Skin of body (tissue), 3 donors: ENCODE measurements at places on chromosomes 2 and 18.

DNA sequence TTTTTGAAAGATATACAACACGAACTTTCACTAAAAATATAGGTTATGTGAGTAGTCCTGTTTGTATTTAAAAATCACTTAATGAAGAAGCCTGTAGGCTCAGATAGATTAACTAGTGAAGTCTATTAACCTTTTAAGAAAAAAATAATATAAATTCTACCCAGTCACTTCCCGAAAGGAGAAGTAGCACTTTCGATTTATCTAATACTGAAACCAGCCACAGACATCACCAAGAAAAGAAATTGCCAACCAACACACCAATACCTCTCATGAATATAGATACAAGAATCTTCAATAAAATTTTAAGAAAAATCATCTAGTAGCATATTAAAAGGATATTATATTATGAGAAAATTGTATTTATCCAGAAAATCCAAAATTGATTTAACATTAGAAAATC, 160.5 kb downstream of the GALNT13 start:
- no peak for DNase-seq

DNA sequence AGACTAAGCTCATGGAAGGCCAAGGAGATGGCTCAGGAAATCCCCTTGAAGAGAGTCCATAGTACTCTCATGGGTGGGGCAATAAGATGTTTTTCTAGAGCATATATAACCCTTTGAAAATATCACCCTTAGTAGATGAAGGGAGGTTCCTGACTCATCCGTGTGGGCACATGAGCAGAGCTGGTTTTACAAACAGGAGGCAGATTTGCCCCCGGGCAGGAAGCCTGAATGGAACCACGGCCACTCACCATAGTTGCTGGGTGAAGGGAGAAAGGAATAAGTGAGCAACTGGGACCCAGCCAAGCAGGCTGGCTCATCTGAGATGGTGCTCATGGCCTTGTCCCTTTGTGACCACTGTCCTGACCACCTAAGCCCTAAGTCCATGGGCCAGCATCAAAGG, 29.0 kb upstream of the MAPRE3 start:
- DNase-seq, result no peak

DNA sequence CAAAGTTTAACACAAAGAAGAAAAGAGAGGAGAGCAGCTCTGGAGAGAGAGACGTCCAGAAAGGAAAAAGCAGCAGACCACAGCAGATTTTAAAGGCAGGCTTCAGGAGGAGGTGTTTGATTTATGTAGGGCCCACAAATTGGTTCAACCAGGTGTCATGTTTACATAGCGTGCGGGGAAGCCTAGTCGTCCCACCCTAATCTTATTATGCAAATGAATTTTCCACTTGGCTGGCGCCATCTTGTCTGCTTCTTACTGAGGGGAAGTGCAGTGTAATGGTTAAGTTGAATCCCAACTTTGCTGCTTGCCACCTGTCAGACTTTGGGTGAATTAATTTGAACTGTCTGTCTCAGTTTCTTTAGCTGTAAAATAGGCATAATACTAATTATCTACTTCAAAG, 282.4 kb upstream of the CYRIA start:
- DNase-seq, result no peak

- no peak for DNase-seq
These were observed 193.8 kb downstream of the SEPTIN10 start for GRCh38 chr2:109419960-109420370.

- DNase-seq, result no peak
These were observed 202.5 kb downstream of the CCDC102B start for GRCh38 chr18:69000366-69000765.

DNA sequence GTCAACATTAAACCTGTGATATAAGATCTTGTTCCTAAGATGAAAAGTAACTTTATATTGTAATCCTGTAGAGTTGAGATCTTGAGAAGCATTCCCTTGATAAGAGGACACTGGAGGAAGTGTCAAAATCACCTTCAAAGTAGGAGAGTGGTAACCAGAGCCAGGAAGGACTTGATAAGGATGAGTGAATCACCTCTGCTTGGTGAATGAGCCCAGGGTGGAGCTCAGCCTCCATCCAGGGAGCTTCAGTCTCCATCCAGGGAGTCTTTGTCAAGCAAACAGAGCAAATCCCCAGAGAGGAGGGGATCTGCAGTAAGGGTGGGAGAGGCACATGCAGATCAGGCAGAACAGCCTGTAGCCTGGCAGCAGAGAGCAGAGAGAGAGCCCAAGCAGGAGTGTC, 167.1 kb upstream of the SIX2 start:
- no peak for DNase-seq

DNA sequence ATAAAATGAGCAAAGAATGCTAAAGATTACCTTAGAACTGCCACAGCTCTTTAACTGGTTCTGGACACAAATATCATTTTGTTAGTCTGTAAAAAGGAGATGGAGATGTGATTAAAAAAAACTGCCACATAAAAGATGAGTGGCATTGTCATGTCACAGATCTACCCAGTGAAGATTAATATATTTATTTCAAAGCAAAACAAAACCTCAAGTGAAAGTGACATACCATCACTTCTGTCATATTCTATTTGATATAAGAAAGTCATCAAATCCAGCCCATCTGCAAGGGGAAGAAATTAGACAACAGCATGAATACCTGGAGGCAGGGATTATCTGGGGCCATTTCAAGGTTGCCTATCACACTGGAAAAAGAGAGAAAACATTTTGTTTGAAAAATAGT, 417.6 kb upstream of the LRRTM4 start:
- no peak for DNase-seq

GRCh38 chr2:23692263-23692662, 234.7 kb downstream of the ATAD2B start:
- DNase-seq, result no peak

DNA sequence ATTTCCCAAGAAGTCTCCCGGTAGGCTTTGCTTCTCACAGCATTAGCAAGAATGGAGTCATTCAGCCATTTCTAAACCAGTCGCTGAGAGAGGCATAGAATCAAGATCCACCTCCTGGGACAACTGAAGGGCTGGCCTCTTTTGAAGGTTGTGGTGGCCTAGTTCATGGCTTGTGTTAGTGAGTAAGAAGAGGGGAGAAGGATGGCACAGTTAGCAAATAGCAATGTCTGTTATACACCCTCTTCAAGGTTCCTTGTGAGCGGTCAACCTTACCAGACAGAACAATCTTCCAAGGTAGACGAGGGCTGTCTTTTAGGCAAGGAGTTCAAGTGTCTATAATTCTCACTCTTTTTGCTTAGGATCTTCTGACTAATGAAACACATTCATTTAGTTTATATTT, 35.4 kb upstream of the DNAH7 start:
- no peak for DNase-seq

DNA sequence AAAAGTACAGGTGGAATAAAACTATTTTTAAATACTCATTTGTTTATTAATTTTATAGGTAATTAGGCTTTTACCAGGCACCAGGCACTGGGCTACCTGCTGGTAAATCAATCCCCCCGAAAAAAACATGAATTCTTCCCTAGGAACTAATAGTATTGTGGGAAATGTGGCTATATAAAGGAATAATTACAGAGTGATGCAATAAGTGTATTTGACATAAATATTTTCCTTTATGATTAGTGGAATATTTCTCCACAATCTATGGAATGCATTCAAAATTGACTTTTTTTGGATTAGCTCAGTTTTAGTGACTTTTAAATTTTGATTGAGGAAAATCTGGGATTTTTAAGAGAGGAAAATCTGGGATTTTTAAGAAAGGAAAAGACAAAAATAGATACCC, 109.7 kb upstream of the BZW1 start:
- DNase-seq, result no peak

DNA sequence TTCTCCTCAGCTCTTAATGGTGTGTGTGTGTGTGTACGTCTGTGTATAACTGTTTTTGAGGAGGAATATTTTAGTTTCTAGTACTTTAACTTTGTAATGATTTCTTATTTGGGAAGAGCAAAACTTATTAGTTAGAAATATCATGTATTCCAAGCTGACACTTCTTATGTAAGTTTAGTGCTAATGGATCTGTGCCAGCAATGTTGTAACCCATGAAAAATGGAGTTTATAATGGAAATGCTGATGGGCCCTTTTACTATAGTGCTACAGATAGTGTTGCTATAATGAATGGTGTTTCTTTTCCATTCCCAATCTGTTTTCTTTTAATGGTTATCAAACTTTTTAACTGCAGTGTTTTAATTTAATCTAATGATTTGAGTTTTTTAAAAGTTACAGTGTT, 49.8 kb upstream of the OTX1 start:
- DNase-seq, result peak; percentile 73

GRCh38 chr2:236973343-236973980, 112.2 kb upstream of the COPS8 start:
- peak; percentile 79 for DNase-seq

DNA sequence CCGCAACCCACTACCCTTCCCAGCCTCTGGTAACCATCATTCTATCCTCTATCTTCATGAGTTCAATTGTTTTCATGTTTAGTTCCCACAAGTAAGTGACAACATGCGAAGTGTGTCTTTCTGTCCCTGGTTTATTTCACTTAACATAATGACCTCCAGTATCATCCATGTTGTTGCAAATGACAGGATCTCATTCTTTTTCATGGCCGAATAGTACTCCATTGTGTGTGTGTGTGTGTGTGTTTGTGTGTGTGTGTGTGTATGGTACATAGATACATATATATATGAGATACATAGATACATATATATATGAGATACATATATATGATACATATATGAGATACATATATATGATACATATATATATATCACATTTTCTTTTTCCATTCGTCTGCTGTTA, 196.3 kb upstream of the STK17B start:
- DNase-seq, result no peak

- no peak for DNase-seq
These were observed 4.4 kb upstream of the ST8SIA5 start for GRCh38 chr18:46761059-46761769.

GRCh38 chr2:109545828-109546713, 67.7 kb downstream of the SEPTIN10 start:
- peak; percentile 75 for DNase-seq

GRCh38 chr2:45273412-45274249, 264.4 kb upstream of the SIX2 start:
- no peak for DNase-seq

DNA sequence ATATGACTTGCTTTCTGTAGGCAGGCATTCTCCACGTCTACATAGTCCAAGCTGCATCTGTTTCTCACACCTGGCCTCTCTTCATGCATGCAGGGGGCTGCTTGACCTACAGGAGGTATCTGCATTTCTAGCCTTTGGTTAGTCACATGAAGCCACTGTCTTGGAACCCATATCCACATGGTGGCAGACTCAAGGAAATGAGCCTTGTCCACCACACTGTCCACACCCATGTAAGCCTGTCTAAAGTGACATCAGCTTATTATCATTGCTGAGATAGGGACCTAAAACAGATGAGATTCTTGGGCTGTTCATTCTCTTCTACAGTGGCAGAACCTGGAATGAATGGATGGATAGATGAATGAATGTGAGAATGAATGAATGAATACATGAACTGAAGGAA, 160.4 kb downstream of the DOCK10 start:
- no peak for DNase-seq

GRCh38 chr2:128635361-128635900, 316.8 kb upstream of the HS6ST1 start:
- no peak for DNase-seq

DNA sequence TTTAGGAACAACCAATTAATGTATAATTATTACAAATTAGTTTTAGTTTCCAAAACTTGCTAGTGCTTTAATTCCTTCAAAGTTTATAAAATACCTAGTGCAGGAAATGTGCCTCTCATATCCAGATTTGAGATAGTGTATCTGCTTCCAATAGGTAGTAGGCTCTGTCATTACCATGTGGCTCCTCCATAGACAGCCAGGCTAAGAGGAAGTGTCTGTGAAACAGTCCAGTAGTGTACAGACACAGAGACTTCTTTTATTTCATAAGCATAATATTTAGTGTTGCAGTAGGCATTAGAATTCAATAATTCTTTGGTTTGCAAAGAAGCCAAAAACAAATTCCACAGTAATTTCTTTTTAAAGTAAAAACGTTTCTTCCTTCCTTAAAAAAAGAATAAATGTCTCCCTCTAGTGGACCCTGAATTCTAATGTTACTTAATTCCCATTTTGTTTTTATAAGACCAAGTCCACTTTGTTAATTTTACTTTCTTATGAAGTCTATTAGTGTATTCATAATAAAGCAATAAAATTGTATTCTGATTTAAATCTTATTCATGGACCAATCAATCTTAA, 101.2 kb downstream of the NEB start:
- DNase-seq, result no peak

DNA sequence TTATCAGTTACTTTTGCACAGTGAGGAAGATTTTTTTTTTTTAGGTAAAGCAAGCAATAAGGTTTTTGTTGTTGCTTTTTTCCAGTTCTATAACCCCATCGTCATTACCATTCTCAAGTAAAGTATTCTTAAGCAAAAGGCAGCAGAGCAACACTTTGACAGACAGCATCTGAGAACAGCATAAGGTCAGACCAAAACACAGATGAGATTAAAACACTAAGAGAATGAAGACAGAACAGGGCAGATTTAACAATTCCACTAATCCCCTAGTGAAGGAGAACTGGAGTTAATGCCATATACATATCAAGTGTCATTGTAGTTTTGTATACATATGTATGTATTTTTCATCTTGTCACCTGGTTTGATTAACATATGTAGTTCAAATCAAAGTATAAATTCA, 290.2 kb downstream of the METTL4 start:
- DNase-seq, result no peak

DNA sequence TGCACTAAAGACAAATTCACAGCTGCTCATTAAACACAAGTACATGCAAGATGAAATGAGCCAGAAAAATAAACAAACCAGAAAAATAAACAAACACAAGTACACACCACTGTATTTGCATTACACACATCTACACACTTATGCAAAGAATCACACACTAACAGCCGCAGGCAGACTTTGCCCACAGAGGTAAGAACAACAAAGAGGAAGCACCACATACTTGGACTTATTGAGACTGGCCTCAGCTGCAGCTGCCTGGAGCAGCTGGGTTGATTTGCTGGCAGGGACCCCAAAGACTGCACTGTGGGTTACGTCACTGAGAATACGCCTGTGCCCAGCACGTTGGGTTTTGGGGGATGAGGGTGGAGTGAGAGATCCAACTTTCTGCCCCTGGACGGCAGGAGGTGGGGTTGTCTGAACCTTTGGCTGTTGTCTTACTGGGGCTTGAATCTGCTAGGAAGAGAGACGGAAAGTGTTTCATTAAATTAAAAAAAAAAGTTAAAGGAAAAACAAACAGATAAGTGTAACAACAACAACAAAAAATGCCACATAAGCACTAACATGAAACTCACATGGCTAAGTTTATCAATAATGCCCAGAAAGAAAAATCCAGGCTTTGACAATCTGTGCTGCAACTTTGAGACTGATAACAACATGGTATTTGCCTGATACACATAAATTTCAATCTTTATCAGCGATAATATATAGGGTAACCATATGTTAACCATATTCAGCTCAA, 71.9 kb upstream of the NFU1 start:
- DNase-seq, result no peak

DNA sequence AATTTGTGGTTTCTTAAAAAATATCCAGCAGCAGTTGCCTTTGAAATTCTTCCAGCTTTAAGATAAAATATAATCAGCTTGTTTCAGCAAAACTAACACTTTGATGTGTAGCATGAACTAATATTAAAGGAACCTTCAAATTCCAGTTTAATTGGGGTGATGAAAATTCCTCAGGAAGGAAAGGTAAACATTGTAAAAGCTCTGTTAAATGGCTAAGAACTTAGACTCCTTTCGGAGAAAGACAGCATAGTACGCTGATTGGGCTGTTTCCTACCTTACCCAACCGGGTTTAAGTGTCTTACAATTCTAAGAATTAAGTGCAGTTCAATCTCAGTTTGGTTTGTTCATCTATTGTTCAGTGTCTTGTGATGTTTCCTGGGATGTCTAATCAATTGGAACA, 108.3 kb downstream of the CDH7 start:
- no peak for DNase-seq
